ENCODE measurements at places on chromosomes 7 and 10.
A peak's percentile ranks its signal among the peaks of the same experiment; 100 is the strongest.

GRCh38 chr10:71622154-71622526 is 97.4 kb downstream of the C10orf105 start:
- no peak overlapping the region for H3K4me3 ChIP-seq
- peak; percentile 82 for DNase-seq
- H3K4me1 ChIP-seq = peaks cover 3% of the 10 kb centered on the region
- H3K27me3 ChIP-seq = peaks cover 14% of the 10 kb centered on the region

- H3K27ac ChIP-seq = no peak overlapping the region
- no peak overlapping the region for H3K4me3 ChIP-seq
- peaks cover 8% of the 10 kb centered on the region for H3K4me1 ChIP-seq
These were observed 130.3 kb upstream of the ASAH2 start for GRCh38 chr10:50381642-50382041.

GRCh38 chr10:102628451-102628911 is 15.8 kb upstream of the TRIM8 start:
- peak overlapping the region; percentile 95 for H3K27ac ChIP-seq
- H3K4me3 ChIP-seq = no peak overlapping the region
- H3K27me3 ChIP-seq = no peaks in the 10 kb centered on the region
- DNase-seq = peak; percentile 42
- H3K36me3 ChIP-seq = peaks cover 7% of the 10 kb centered on the region

GRCh38 chr7:102047-102711 is 90.2 kb upstream of the FAM20C start:
- no peak overlapping the region for H3K27ac ChIP-seq
- H3K27me3 ChIP-seq = no peaks in the 10 kb centered on the region
- DNase-seq = no peak
- H3K36me3 ChIP-seq = no peaks in the 10 kb centered on the region
- H3K4me1 ChIP-seq = peaks cover 19% of the 10 kb centered on the region
- H3K4me3 ChIP-seq = no peak overlapping the region

GRCh38 chr10:123039632-123039930 is 30.8 kb downstream of the ACADSB start:
- H3K36me3 ChIP-seq = no peaks in the 10 kb centered on the region
- DNase-seq = no peak
- no peaks in the 10 kb centered on the region for H3K27me3 ChIP-seq
- no peak overlapping the region for H3K4me3 ChIP-seq
- H3K27ac ChIP-seq = no peak overlapping the region
- H3K4me1 ChIP-seq = no peaks in the 10 kb centered on the region

- peak overlapping the region; percentile 98 for H3K27ac ChIP-seq
- peak overlapping the region; percentile 8 for H3K4me3 ChIP-seq
- H3K36me3 ChIP-seq = no peaks in the 10 kb centered on the region
- no peak for DNase-seq
- no peaks in the 10 kb centered on the region for H3K27me3 ChIP-seq
These were observed 179.0 kb downstream of the DGKI start for GRCh38 chr7:137667633-137668387.

DNA sequence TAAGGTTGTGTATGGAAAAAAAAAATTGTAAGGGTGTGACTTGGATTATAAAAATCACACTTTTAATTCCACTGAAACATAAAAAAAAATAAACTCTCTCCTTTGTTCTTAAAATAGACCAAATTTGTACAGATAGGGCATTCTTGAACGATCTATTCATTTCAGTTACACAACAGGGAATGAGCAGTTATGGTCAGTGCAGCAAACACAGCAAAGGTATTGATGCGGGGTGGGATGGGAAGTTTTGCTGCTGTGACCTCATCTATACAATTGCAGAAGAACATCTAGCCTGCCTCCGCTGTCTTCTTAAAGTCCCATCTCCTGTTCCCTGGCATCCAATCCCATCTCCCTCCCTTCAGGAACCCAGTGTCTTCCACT is 580.2 kb downstream of the SUGCT start:
- peaks cover 37% of the 10 kb centered on the region for H3K4me1 ChIP-seq
- H3K4me3 ChIP-seq = no peak overlapping the region
- DNase-seq = no peak
- no peaks in the 10 kb centered on the region for H3K27me3 ChIP-seq

DNA sequence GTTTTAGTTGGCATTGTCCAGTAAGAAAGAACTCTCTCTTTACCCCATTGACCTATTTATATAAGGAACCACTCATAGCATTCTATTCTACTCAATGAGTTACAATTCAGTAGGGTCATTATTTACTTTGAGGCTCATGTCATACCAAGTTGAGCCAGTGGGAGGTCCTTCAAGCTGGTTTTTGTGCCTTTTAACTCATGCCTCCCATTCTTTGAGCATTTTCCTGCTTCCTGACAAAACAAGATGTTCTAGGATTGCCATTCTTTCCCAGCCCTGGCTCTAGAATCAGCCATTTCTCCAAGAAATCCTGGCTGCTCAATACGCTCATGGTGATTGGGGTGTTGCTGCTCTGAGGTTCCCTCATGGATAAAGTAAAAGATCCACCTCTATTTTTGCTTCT is 250.1 kb downstream of the ABCA13 start:
- no peaks in the 10 kb centered on the region for H3K36me3 ChIP-seq
- peaks cover 9% of the 10 kb centered on the region for H3K4me1 ChIP-seq
- peak overlapping the region; percentile 58 for H3K27ac ChIP-seq
- no peaks in the 10 kb centered on the region for H3K27me3 ChIP-seq
- no peak overlapping the region for H3K4me3 ChIP-seq

GRCh38 chr10:3397231-3397630 is 224.6 kb upstream of the PITRM1 start:
- H3K4me1 ChIP-seq = peaks cover 14% of the 10 kb centered on the region
- H3K27me3 ChIP-seq = peaks cover 52% of the 10 kb centered on the region
- no peak overlapping the region for H3K27ac ChIP-seq
- no peaks in the 10 kb centered on the region for H3K36me3 ChIP-seq

GRCh38 chr10:84768132-84768531 is 439.7 kb downstream of the CCSER2 start:
- no peak overlapping the region for H3K4me3 ChIP-seq
- no peaks in the 10 kb centered on the region for H3K27me3 ChIP-seq
- DNase-seq = peak; percentile 26

- DNase-seq = no peak
- H3K4me1 ChIP-seq = peaks cover 14% of the 10 kb centered on the region
- no peak overlapping the region for H3K27ac ChIP-seq
- no peaks in the 10 kb centered on the region for H3K36me3 ChIP-seq
- no peaks in the 10 kb centered on the region for H3K27me3 ChIP-seq
These were observed 176.3 kb upstream of the MEOX2 start for GRCh38 chr7:15862781-15863165.

DNA sequence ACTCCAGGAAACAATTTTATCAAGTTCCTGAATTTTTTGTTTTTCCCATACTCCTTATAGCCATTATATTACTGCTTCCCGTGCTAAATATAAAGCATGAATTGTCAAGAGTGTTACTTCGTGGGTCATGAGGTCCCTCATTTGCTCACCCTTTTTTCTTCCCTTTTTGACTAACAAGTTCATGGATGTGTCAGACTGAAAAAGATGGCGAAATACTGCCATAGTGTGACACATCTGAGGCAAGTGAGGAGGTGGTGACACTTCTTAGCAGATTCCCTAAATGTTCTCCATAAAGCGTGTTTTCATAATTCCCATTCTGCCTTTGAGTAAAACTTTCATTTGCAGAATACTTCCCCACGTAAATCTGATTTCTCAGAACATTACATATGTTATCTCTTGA is 269.6 kb upstream of the FZD1 start:
- H3K27me3 ChIP-seq = no peaks in the 10 kb centered on the region
- H3K27ac ChIP-seq = no peak overlapping the region
- DNase-seq = no peak
- H3K4me3 ChIP-seq = no peak overlapping the region

- no peak overlapping the region for H3K27ac ChIP-seq
- H3K4me3 ChIP-seq = no peak overlapping the region
- H3K27me3 ChIP-seq = no peaks in the 10 kb centered on the region
- DNase-seq = peak; percentile 88
- peaks cover 15% of the 10 kb centered on the region for H3K4me1 ChIP-seq
These were observed 17.7 kb upstream of the ZMIZ1 start for GRCh38 chr10:79050896-79051555.

- no peaks in the 10 kb centered on the region for H3K4me1 ChIP-seq
- no peaks in the 10 kb centered on the region for H3K27me3 ChIP-seq
- H3K4me3 ChIP-seq = no peak overlapping the region
- no peak overlapping the region for H3K27ac ChIP-seq
- DNase-seq = no peak
These were observed 18.8 kb downstream of the EZH2 start for GRCh38 chr7:148865283-148865682.
